ENCODE measurements at places on chromosomes 5 and 9.

GRCh38 chr5:176806137-176806536, 4.2 kb upstream of the UNC5A start:
- DNase-seq, result no peak

GRCh38 chr5:159021901-159022556, 77.7 kb downstream of the EBF1 start:
- no peak for DNase-seq

DNA sequence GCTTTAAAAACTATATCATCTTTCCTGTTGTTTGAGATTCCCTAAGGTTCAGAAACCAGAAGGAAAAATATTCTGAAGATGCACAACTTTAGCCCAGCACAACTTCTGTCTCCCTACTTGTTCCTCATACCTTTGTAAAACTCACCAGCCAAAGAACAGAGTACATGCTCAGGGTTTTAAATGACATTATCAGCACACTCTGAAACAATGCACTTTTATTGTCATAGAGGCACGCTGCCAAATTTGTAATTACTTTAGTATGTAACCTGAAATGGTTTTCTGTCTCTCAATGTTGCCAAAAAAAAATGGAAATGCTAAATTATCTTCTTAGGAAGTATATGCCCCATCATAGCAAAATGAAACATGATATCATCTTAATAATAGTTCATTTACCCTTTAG, 383.6 kb upstream of the CDH6 start:
- no peak for DNase-seq

DNA sequence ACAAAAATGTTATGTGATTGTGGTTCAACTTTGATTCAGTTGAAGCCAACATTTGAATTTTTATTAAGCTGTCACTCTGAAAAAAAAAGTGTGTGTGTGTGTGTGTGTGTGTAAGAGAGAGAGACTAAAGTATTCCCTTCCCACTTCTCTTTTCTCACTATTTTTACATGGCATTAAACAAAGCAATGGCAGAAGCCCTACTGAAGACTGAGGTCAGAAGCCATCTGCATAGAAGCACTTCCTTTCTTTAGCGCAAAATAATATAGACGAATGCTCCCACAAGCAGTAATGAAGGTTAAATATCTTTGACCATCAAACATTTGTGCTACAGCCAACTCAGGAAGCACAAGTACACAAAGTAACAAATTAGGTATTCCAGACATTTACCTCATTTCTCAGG, 540.5 kb downstream of the KCTD16 start:
- DNase-seq, result no peak

GRCh38 chr9:109519366-109519765, 21.3 kb upstream of the PTPN3 start:
- no peak for DNase-seq

DNA sequence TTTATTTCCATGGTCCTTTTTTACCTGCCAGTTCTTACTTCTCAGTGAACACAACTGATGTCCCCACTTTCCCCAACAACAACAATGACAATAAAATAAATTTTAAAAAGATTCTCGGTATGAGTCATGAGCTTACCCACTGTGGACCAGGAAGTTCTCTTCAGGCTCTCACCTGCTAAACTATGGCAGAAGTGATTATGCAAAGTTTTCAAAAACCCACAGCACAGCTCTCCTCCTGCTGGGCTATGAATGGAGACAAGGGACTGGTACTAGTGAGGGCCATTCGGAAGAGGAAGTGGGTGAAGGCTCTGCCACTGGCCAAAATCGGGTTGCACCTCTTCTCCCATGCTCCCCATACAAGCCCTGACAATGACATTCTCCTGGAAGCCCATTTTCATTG, 429.4 kb downstream of the PIK3R1 start:
- no peak for DNase-seq

DNA sequence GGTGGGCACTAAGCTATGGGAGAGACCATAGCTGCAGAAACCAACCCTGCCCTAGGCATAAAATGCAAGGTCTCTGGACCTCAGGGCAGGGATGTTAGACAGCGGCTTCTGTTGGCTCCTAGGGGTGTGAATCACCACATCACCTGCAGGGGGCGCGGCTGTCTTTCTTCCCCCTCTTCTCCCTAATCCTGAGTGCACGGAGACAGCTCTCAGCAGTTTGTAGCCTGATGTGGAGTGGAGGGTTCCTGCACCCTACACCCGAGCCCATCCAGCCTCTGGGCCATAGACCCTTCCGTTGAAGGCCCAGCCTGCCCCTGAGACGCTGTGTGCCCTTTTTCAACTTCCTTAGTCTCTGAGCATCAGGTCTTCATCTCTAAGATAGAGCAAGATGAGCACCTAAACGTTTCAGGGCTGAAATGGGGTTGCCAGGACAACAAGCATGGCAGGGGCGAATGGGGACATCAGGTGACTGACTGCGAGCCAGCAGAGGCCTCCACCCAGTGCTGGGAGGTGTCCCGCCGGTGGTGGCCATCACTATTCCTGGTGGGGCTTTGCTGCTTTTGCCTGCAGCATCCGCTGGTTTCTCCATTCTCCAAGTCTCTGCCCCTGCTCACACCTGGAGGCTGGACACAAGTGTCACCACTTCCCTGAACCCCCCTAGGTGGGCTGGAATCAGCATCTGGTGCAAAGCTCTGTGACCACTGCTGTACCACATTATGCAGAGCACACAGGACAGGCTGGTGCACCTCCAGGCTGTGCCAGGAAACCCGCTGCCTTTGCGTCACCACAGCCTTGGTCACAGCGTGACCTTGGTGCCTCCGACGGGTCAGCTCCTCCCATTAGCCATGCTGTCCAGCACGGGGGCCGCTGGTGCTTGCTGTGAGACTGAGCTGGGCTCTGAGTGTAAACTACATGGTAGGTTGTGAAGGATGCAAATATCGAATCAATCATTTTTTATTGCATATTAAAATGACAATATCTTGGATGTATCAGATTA, 2.5 kb upstream of the SEC16A start:
- DNase-seq, result peak; percentile 80

DNA sequence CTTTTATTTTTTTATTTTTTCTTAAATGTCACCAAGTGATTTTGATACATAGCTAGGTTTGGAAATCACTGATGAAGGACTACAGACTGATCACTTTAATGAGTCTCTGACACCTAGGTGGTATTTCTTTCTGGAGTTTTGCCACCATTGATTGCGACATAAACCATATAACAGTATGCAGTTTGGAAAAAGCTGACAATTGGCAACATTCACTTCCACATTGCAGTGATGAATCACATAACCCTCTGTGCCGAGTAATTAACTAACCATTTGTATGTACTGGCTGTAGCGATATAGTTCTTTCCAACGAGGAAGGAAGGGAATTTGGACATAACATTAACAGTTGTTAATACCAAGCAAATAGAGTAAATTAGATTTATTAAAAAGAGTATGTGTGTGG, 222.9 kb upstream of the EFNA5 start:
- DNase-seq, result no peak

DNA sequence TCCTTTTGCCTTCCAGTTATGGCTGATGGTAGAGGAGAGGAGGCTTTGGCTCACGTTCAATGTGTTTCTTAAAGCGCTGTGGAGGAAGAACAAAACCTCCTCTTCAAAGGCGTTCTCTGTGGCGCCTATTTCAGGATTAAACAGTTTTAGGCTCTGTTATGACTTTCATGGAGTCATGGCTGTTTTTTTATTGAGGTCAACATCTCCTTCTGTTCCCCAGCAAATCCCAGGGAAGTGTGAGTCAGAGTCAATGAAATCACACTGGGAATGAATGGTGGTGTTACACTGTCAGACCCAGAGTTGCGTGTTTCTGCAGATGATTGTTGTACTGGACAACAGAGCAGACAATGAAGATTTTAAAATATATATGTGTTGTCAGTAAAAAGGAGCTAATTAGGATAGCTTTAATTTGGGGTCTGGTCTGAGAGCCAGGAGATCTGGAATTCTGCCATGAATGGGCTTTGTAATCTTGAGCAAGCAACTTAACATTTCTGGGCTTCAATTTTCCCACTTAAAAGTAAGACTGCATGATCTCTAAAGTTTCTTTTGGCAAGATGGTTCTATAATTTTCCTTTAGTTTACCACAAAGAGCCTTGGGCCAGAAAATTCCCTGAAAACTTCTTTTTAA, 240.7 kb downstream of the CSNK1G3 start:
- no peak for DNase-seq

GRCh38 chr5:165360784-165361542, 1855.5 kb downstream of the MAT2B start:
- DNase-seq, result no peak

- DNase-seq, result no peak
Observed at GRCh38 chr9:2771087-2771486, 53.8 kb downstream of the KCNV2 start.

- DNase-seq, result no peak
Observed at GRCh38 chr5:81525690-81526089, 131.8 kb upstream of the ACOT12 start.

DNA sequence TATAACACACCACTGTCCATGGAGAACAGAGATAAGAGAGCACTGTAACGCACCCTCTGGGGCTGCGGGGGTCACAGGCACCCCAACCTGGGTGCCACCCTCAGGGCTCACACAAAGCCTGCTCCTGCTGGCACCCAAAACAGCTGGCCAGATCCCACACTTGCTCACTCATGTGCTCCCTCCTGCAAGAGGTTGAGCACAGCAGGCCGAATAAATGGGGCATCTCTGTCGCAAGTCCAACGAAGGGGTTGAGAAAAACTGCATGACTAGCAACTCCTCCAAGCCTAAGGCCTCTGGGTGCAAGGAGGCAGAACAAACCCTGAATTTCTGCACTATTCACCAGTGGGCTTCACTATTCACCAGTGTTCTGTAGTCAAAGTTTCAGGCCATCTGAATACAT, 80.3 kb downstream of the SECISBP2 start:
- DNase-seq, result no peak

- DNase-seq, result no peak
Observed at GRCh38 chr5:156534085-156534484, 207.1 kb downstream of the SGCD start.

- DNase-seq, result no peak
Observed at GRCh38 chr5:128539038-128539429, 989 bp upstream of the FBN2 start.

DNA sequence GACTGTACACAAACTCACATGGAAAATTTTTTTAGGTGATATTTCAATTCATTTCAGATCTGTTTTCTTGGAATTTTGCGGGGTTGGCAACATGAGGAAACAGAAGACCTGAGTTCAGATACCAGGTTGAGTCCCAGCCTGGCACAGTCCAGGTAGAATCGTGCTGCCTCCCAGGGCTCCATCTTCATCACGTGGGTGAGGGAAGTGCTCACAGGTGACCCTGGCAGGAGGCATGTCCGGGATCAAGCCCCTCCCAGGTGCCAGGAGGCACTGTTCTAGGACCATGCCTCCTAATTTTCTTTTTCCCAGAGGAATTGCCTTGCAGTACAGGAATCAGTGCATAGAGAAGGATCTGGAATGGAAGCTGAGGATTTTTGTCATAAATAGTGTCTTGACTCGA, 318.3 kb upstream of the IRX4 start:
- DNase-seq, result no peak

GRCh38 chr9:131394464-131395156, 724 bp downstream of the PRRC2B start:
- peak; percentile 48 for DNase-seq

DNA sequence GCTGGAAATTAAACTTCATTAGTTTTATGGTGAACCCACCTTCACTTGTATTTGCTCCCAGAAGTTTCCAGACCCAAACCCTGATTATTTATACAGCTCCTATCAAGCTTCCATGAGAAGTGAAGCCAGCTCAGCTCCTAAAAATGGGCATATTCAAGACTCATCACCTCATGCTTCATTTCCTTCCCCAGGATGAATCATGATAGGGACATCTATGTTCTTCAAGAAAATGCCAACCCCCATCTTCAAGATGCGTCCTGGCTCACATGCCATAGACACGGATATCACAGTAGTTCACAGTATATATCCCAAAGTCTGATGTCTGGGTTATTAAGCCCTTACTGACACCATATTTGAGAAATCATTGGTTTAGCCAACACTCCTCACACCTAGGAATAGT, 217.6 kb downstream of the NPR3 start:
- no peak for DNase-seq

- DNase-seq, result no peak
Observed at GRCh38 chr9:126417043-126417442, 90.4 kb downstream of the MVB12B start.

- DNase-seq, result no peak
Observed at GRCh38 chr9:33157960-33158842, 8.9 kb downstream of the B4GALT1 start.
